AG20443 (cell line): ENCODE measurements at places on chromosomes 1 and 21.

- DNase-seq, result no peak
These were observed 231.3 kb downstream of the SETD4 start for GRCh38 chr21:35829067-35829466.

- no peak for DNase-seq
These were observed 129.3 kb downstream of the SIM2 start for GRCh38 chr21:36828208-36828607.

- DNase-seq, result no peak
These were observed 106.9 kb upstream of the SERBP1 start for GRCh38 chr1:67536957-67537666.

DNA sequence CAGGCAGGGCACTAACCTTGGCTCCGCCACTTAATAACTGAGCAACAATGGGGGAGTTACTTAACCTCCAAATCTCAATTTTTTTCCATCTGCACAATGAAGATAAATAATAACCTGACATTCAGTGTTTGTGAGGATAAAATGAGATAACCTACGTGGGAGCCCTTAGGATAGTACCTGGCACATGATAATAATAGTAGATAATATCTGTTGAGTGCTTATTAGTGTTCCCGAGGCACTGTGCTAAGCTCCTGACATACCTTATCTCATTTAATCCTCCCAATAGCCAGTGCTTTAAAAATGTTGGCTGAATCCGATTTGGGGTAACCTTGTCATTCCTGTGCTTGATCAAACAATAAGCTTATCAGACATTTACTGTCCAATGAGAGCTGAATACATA lies 128.7 kb upstream of the UBE2U start:
- no peak for DNase-seq

DNA sequence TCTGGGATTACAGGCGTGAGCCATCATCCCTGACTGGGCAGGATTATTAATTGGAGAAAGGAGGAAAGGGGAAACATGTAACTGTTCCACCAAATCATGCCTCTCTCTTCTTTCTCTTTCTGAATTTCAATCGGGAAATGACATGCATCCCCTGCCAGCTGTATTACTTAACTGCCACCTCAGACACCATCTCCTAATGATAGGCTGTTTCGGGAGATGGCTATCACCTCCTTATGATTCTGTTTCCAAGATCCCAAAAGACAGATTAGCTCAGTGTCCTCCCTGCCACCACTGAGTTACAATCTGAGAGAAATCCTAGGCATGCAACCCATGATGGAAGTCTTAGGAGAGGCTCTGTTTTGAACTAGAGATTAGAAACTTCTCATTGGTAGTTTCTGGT lies 67.5 kb downstream of the MIS18A start:
- no peak for DNase-seq

GRCh38 chr1:51019811-51020210 lies 49.8 kb downstream of the CDKN2C start:
- DNase-seq, result peak; percentile 20

DNA sequence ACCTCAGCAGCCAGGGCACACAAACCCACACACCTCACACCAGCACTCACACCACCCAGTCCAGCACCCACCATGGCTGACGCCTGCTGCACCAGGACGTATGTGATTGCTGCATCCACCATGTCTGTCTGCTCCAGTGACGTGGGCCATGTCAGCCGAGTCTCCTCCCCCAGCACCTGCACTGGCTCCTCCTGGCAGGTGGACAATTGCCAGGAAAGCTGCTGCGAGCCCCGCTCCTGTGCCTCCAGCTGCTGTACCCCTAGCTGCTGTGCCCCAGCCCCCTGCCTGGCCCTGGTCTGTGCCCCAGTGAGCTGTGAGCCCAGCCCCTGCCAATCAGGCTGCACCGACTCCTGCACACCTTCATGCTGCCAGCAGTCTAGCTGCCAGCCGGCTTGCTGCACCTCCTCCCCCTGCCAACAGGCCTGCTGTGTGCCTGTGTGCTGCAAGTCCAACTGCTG lies at the start of gene KRTAP10-8:
Gene KRTAP10-8 (plus strand): TSS at position 51 of the 458 bp plus-strand sequence. CDS start 22 bp downstream, at position 73.
- no peak for DNase-seq

DNA sequence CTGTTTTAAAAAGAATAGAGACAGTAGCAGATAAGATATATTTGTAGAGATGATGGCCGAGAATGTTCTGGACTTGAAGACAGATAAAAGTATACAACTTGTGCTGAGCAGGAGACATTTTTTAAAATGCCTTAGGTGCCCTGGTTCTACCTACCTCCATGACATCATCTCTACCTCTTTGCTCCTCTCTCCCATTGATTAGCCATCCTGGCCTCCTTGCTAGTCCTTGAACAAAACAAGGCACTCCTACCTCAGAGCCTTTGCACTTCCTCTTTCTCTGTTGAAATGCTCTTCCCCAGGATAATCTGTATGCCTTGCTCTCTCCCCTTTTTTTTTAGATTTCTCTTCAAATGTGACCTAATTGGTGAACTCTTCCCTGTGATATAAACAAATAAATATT lies 92.6 kb upstream of the MAGI3 start:
- DNase-seq, result no peak

- no peak for DNase-seq
These were observed 150.9 kb downstream of the KCNJ6 start for GRCh38 chr21:37765221-37765900.

GRCh38 chr1:241316372-241316771 lies 40.6 kb downstream of the RGS7 start:
- no peak for DNase-seq

GRCh38 chr1:200206340-200206739 lies 178.8 kb downstream of the NR5A2 start:
- peak; percentile 57 for DNase-seq

- DNase-seq, result no peak
These were observed 16.7 kb upstream of the TIAM1 start for GRCh38 chr21:31360717-31361116.

DNA sequence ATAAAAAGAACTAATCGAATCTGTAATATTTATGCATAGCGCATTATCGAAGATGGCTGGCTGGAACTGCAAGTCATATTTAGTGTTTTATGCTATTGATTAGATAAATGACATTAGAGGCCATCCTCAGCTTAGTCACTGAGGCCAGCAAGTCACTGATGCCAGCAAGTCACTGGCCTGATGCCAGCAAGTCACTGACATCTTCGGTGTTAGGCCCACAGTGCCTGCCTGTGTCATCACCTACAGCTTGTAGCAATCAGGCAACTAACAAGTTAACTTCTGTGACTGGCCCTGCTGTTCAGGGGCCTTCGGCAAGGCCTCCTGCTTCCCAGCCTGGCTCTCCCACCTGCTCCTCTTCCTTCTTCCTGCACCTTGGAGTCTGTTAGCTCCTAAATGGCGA lies 65.6 kb upstream of the SCCPDH start:
- no peak for DNase-seq

GRCh38 chr21:31429506-31429905 lies 85.4 kb upstream of the TIAM1 start:
- no peak for DNase-seq

DNA sequence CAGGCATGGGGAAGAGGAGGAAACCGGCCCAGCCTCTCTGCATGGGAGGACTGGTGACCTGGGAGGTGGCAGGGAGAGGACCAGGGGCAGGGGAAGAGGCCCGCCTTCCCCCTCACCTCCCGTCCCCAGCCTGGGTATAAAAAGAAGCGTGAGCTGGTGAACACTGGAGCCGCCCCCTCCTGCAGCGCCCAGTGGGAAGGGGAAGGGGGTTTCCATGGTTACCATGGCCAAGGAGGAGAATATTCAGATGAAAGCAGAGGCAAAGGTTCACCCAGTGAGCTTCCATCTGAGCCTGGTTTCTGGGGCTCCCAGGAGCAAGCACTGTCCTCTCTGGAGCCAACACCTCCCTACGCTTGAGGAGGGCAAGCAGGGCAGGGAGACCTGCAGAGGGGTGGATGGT lies 54.9 kb downstream of the ACOT7 start:
- DNase-seq, result no peak

GRCh38 chr1:160124705-160125478 lies 9.3 kb downstream of the ATP1A2 start:
- peak; percentile 85 for DNase-seq

GRCh38 chr1:236524142-236524894 lies 536 bp downstream of the LGALS8 start:
- DNase-seq, result peak; percentile 76

GRCh38 chr1:218383681-218384080 lies 38.5 kb downstream of the TGFB2 start:
- DNase-seq, result no peak
